ENCODE measurements at places on chromosomes 3 and 15.

DNA sequence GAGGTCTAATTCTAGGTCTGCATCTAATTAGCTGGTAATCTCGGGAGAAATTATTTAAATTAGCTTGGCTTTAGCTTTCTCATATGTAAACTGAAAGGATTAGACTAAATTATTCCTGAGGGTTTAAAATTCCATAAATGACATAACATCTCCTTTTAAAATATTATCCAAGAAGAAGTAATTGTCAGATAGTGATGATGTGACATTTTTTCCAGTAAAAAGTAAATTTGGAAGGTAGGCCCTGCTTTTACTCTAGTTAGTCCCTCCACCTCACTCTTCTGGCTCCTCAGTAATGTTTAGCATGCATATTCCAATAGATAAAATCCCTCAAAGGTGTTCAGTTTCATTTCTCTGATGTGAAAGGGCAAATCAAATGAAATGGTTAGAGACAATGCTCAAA lies 215.7 kb downstream of the FHIT start:
- no peak for DNase-seq

DNA sequence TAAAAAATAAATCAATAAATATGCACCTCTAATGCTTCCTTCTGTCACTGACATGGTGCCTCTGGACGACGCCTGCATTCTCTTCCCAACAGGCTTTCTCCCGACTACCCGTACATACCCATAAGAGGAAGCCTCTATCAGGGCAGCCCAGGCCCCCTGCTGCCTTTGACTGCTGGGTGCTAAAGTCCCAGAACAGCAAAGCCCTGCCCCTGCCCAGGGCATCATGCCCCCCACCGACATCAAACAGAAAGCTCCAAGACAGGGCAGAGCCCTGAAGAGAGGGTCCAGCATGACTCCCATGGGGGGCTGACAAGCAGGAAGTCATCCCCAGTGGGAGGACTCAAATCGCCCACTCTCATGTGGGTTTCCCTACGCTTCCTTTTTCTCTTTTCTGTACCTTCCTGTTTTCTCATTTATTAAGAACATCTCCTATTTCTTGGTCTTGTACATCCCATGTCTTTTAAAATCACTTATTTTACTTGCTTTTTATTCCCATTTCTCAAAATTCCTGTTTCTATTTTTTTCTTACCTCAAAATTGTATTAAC lies 23.4 kb downstream of the XPC start:
- DNase-seq = no peak

GRCh38 chr3:117144853-117145252 lies 435.3 kb downstream of the TUSC7 start:
- no peak for DNase-seq

- no peak for DNase-seq
Observed at GRCh38 chr15:70151462-70151861, 53.7 kb upstream of the TLE3 start.

DNA sequence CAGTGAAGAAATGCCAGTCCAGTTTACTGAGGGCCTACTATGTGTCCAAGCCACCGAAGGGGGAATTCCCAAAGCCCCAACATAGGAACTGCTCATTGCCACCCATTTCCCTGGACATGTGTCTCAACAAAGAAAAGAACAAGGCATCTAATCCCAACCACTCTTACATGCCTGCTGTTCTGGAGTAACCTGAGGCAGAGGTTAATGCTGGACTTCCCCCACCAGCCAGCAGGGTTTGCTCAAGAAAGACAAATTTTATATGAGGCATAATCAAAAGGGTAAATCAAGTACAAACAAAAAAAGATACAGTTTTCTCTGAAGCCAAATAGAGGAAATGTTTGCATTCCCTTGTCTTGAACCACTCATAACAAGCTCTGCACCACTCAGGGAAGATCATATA lies 4.1 kb downstream of the ADCY5 start:
- DNase-seq = no peak

DNA sequence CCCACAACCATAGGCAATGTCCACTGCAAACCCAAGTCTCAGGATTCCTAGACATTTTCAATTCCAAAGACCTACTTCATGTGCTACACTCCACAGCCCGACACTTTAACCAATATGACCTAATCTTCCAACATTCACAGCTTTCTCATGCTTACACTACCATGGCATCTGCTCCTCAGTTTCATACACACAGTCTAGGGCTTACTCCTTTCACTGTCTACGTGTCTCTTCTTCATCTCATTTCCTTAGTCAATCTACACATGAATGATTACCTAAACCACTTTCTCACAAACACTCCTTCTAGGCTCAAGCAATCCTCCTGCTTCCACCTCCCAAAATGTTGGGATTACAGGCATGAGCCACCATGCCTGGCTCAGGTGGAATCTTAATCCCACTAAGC lies 106.3 kb downstream of the STAG1 start:
- no peak for DNase-seq

DNA sequence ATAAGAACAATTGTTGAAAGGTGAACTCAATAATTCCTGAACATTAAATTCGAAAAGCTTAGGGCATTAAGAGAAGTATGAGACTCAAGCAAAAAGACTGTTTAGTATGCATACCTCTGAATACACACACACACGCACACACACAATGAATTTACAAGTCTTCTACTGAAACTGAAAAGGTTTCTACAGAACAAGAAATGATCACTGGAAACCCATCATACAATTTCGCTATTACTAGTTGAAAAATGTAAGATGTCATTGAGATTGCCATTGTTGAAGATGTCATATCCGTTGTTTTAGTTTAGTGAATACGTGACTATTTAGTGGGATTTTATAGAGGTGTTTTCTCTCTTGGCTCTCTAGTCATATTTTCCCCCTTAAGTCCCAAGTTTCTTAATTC lies 106.8 kb downstream of the FOXB1 start:
- DNase-seq = no peak

GRCh38 chr3:177561365-177561764 lies 364.1 kb upstream of the TBL1XR1 start:
- no peak for DNase-seq

GRCh38 chr3:64867224-64867623 lies 179.4 kb upstream of the ADAMTS9 start:
- DNase-seq = peak; percentile 51

DNA sequence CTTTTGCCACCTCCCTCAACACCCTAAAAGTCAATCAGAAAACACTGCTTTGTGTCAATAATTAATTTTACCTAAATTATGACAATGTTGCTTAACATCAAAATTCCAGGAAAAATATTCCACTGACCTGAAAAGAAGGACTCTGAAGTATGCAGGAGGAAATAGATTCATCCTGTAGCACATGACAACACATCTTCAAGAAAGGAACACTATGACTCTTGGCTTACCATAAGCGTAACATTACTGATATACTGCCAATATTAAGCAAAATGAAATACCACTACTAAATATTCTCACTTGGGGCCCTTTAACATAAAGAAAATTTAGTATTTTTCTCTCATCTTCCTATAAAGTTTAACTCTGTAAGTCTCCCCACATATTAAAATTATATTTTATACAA lies 9.6 kb downstream of the SUCLG2 start:
- no peak for DNase-seq

GRCh38 chr3:12299026-12299425 lies 10.2 kb downstream of the PPARG start:
- DNase-seq = no peak

DNA sequence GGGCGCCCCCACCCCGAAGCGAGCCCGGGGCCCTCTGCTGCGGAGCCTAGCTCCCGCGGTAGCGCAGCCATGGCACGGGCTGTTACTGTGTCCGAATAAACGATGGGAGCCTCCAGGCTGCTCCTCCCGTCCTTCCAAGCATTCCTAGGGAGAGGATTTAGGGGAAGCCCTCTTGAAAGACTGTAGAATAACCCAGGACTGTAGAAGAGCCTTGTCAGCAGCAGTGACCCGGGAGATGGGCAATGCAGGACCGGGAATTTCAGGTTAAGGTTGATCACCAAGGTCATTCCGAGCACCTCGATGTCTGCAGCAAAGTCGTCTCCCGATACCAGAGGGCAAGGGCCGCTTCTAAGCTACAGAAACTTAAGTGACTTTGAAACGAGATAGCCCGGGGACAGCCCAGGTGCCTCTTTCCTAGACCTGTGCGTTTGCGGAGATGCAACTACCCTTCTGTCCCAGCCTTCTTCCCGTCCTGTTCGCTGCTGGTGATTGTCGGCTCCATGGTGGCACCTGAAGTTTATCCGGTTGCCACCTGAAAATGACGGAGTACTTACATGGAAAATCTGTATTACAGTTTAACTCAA lies 753 bp upstream of the MYO5A start:
- DNase-seq = no peak

GRCh38 chr3:188756241-188756640 lies 415.5 kb upstream of the TPRG1 start:
- DNase-seq = no peak

DNA sequence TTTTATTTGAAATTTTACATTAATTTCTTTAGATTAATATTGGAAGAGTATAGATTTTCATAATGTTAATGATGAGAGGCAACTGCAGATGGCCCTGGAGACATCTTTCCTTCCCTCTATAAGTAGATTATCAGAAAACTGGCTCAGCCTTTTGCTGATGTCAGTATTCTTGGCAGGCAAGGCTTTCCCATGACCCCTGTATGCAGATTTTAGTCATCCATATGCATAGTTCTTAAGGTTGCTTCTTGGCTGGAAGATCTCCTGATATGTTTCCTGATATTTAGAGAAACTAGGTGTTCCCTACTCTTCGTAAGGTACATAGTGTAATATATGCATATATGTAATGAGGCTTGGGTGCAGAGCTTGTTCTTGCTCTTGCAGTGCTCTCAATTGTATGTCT lies 911.4 kb downstream of the EPHA3 start:
- no peak for DNase-seq

DNA sequence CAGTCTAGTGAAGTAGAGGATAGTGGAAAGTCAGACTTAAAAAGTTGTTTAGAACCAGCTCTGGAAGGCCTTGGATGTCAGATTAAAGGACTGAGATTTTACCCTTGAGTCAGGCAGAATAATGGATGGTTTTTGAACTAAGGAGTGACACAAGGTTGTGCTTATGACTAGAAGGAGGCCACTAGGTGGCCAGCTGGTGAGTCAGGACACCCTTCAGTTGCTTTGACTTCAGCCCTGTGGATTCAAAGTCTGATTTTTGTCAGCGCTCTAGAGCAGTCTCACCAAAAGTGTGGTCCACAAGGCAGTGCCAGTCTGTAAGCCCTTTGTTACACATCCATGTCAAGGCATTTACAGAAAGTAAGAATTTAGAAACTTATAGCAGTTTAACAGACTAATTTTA lies 3.8 kb upstream of the GABPB1 start:
- no peak for DNase-seq
